Stimulated activated CD8-positive, alpha-beta memory T cell treated with anti-CD3 and anti-CD28 coated beads, Interleukin-15, amount 100 ng/mL, for 1 hour (primary cell): ENCODE measurements at places on chromosomes 3 and 15.

GRCh38 chr3:187839422-187839821, 94.2 kb upstream of the BCL6 start:
- DNase-seq: no peak

DNA sequence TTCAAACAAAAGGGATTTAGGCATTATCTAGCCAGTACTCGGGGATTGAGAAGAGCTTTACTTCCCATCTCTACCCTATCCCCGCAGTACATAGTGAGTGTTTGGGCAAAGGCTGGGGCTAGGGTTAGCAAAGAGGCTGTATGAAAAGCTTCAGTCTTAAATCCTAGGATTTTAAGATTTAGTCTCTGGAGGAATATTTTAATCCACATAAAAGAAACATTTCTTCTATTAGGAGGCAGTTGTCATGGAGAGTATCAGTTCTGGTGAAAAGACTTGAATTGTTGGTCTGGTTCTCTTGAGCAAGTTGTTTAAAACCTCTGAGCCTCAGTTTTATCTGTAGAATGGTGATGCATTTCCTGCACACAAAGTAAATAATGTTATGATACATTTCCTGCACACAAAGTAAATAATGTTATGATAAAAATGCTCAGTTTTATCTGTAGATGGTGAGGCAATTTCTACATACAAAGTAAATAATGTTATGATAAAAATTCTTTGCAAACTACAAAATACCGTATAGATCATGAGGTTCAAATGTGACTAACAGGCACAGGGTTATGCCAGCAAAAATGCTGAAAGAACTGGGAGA, 53.9 kb upstream of the ZBED2 start:
- DNase-seq: no peak

GRCh38 chr15:100221471-100222348, 120.1 kb downstream of the ADAMTS17 start:
- DNase-seq: no peak

- no peak for DNase-seq
Observed at GRCh38 chr3:179760944-179761343, 108.1 kb downstream of the USP13 start.

- no peak for DNase-seq
Observed at GRCh38 chr3:14138109-14138877, 13.4 kb downstream of the TMEM43 start.

DNA sequence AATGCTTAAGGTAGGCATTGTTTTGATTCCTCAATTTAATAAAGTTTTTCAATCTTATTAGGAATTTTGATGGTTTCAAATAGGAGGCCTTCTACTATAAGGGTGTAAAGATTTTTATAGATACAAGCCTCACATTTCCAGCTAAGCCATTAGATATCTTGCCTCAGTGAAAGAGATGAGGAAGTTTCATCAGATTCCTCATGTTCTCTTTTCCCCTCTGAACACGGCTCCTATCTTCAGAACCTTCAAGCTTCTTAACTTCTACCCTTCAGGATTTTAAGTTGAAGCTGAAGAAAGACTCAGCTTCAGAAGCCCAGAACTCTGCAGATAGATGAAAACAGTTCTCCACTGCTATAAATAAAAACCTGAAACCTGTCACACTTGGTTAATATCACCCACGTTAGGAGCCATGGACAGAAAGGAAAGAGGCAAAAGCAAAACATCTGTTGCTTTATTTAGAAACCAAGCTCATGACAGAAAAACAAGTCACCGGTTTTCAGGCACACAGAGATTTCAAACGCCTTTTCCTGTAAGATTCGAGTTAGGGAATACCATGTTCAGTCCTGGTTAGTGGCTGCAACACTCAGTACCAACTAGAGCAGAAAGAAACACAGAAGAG, 82.2 kb upstream of the GOLGA8B start:
- no peak for DNase-seq
